ENCODE measurements at places on chromosomes 4 and X.

- peak; percentile 49 for DNase-seq
Measured at GRCh38 chr4:51885363-51885762, 42.4 kb downstream of the DCUN1D4 start.

DNA sequence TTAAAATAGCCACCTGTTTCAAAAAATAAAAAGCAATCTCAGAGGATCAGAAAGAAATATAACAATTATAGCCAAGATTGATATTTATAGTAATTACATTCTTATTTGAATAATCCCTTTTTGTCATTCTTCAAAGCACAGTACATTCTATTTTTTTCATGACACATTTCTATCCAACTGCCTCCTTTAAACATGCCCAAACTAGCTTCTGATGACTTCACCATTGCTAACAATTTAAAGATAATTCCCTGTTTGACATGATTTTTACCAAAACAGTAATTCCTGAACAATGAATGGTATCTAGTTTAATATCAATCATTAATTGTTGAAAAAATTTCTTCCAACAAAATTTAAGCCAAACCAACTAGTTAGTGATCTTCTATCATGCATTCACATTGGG is 172.4 kb downstream of the SNCA start:
- DNase-seq, result no peak

GRCh38 chr4:14787894-14788293 is 214.4 kb upstream of the CPEB2 start:
- DNase-seq, result peak; percentile 58

DNA sequence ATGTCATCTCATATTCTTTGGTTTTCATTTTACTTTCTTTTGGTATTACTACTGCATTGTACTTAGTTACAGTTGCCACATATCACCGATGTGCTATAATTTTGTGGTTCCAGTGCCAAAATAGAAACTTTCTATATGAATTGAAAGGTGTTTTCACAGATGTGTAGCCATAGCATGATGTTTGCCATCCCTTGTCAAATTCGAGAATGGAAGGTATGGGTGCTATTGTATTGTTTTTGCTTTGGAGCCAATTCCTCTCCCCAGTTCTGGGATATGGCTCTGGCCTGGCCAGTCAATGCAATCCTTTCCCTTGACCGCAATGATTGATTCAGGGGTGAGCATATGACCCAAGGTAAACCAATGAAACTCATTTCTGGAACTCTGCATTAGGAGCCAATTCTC is 86.2 kb upstream of the RPS6KA3 start:
- no peak for DNase-seq

- no peak for DNase-seq
Measured at GRCh38 chrX:21305799-21306336, 68.3 kb upstream of the CNKSR2 start.

DNA sequence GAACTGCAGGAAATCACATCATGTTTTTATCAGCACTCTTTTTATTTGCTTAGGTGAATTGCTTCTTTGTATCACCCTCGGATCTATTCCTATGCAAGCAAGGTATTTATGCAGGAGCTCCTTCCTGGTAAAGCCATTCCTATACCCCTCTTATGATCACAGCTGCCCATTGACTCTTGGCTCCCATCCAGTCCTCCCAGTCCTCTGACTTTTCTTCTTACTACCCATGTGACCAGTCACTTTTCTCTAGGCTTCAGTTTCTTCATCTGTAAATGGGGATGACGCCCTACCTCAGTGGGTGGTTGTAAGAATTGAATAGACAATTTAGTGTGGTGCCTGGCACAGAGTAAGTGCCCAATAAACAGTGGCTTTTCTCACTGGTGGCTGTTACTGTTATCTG is 144.9 kb downstream of the FHIP1A start:
- DNase-seq, result no peak

DNA sequence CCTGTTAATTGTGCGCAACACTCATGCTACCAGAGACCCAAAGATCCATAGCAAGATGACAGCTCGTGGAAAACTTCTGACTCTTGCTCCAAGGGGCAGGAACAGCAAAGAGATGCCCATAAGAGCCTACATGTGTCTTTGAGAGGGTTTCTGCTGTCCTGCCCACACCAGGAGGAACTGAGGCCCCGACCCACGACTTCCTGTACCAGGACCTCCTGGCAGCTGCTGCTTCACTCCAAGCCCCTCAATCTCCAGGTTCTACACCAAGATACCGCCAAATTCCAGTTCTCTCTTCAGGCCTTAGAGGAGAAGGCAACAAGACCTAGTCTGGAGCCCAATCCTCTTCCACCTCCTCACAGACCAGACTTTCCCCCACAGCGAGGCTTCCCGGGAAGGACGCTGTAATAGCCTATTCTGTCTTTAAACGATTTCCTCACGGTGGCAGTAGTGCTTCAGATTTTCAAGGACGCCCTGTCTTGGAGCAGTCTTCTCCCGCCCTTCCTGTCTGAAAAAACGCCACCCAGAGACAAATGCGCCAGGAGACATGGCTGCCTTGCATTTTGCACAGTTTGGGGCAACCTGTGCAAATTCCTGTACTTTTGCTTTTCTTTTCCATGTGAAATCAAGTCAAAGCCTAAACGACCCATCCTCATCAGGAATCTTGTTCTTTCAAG is 230.2 kb upstream of the STK26 start:
- no peak for DNase-seq

DNA sequence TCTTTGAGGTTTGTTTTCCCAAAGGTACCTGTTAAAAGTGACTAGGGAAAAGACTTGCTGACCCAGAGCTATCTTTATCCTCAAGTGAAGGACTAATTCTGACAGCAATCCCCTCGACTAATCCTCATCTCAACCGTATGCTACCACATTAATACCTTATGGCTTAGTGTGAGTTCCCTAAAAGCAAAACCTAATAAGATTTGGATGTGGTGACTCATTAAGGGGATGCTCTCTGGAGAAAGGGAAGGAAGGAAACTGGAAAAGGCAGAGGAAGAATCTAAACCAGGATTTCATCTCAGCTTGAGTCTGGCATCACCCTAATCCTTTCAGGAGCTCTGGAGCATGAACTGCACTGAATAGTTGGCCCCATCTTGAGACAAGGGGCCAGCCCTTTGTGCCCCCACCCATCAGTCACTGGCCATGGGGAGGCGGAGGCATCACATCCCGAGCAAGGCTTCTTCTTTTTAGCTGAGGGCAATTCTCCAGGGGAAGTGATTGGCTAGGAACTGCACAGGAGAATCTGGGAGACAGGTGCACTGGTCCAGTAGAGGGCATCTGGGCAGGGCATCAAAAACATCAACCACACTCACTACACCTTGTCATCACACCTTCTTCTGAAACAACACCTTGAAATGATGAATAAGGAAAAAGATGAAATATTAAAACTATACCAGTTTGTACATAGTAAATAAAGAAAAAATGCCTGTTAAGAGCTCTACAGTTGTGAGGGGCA is 6.9 kb upstream of the BBS7 start:
- no peak for DNase-seq

GRCh38 chr4:6854098-6854744 is 55.4 kb upstream of the TBC1D14 start:
- no peak for DNase-seq

- no peak for DNase-seq
Measured at GRCh38 chr4:74456849-74457395, 12.0 kb downstream of the AREG start.

- DNase-seq, result no peak
Measured at GRCh38 chr4:146256328-146256727, 42.0 kb downstream of the REELD1 start.

DNA sequence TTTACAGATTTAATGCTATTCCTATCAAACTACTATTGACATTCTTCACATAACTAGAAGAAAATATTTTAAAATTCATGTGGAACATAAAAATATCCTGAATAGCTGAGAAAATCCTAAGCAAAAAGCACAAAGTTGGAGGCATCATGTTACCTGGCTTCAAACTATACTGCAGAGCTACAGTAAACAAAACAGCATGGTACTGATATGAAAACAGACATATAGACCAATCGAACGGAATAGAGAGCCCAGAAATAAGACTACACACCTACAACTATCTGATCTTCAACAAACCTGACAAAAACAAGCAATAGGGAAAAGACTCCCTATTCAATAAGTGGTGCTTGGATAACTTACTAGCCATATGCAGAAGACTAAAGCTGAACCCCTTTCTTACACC is 273.4 kb upstream of the GRIA3 start:
- no peak for DNase-seq

GRCh38 chrX:107484002-107484726 is 34.7 kb downstream of the FRMPD3 start:
- DNase-seq, result peak; percentile 80

- no peak for DNase-seq
Measured at GRCh38 chrX:152819732-152820131, 10.8 kb downstream of the CETN2 start.

GRCh38 chr4:78644744-78645330 is 93.3 kb downstream of the ANXA3 start:
- DNase-seq, result peak; percentile 59

GRCh38 chr4:172011196-172011595 is 198.0 kb downstream of the GALNTL6 start:
- no peak for DNase-seq

DNA sequence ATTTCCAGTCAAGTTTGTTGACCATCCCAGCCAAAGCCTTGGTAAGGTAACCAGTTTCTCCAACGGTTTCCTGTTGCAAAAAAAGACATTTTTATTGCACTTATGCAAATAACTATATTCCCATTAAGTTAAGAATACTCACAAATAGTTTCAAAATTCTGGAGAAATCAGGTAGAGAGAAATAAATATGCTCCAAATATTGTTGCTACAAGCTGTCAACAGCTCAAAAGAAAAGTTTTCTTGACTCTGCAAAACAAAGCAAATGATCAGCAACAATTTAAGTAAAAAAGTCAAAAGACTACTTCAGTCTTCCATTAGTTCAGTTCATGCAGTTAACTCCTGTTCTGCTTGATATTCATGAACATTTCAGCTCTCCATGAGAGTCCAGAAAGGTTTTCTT is 49.0 kb upstream of the UGT8 start:
- no peak for DNase-seq

DNA sequence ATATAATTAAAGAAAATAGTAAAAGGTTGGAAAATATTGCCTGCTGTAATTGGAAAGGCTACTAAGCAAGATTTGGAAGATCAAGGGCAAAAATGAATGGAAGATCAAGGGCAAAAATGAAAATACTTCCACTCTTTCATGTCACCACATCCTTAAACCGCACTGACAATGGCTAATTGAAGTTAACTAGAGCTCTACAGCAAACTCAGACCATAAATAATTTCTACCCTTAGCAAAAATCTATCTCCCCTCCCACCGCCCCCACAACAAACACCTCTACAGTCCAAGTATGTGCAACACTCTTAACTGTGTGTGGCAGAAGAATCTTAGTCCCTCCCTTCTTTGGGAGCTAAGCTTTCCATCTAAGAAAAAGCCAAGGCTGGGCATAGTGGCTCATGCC is 27.1 kb downstream of the ATP11C start:
- no peak for DNase-seq

GRCh38 chrX:153953342-153953830 is 8.9 kb upstream of the RENBP start:
- peak; percentile 74 for DNase-seq

- DNase-seq, result peak; percentile 70
Measured at GRCh38 chr4:39469429-39470077, 10.7 kb downstream of the LIAS start.

- DNase-seq, result no peak
Measured at GRCh38 chrX:129634541-129634940, 20.2 kb downstream of the APLN start.

DNA sequence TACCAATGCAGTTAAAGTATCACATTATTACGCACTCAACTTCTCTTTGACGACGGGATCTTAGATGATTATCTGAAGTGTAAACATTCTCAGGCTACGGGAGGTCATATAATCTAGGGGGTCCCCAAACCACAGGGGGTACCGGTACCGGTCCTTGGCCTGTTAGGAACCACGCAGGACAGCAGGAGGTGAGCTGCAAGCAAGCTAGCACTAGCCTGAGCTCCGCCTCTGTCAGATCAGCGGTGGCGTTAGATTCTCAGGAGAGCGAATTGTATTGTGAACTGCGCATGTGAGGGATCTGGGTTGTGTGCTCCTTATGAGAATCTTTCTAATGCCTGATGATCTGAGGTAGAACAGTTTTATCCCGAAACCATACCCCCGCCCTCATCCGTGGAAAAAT is 20.6 kb upstream of the PRR27 start:
- no peak for DNase-seq

GRCh38 chr4:24551492-24552289 is 32.7 kb downstream of the DHX15 start:
- DNase-seq, result no peak

GRCh38 chr4:149521611-149522425 is 293.8 kb downstream of the IQCM start:
- DNase-seq, result no peak

GRCh38 chrX:152937236-152937635 is 39.4 kb downstream of the ZNF185 start:
- DNase-seq, result no peak

DNA sequence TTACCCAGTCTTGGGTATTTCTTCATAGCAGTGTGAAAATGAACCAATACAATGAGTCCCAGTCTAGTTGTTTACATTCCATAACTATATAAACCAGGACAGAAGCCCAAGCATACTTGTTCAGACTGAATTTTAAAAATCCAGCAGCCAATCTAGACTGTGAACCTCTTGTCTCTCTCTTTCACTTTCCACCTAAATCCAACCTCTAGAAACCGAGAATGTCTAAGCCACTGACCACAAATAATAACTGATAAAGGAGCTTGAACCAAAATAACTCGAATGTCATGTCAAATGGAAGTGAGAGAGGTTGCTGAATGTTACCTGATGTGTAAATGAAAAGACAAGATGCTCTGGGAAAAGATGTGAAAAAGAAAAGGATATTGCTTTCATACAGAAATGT is 544.7 kb downstream of the NLGN4X start:
- no peak for DNase-seq

- DNase-seq, result no peak
Measured at GRCh38 chrX:154018518-154019060, 1.1 kb downstream of the IRAK1 start.

DNA sequence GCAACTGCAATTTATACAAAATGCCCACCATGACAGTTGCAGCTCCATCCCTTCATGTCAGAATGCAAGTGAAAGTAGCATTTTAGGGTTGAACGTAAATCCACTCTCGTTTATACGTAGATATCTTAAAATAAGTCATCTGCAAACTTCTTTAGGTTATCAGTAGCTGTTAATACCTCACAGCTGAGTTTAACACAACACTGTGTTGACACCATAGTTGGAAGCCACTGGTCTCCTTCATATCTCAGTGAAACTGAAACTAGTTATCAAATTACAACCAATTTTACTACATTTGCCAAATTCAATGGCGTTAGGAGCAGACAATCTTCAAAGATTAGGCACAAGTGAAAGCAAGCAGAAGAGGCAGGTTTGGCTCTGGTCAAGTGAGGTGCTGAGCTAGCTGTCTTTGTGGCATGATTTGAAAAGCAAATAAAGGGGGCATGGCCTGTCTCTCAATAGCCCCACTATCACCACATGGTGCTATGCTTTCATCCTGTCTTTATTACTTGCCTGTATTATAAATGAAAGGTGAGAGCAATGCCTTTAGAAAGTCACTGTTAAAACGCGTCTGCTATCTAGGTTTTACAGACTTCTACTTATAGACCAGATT is 12.3 kb downstream of the PPP3CA start:
- no peak for DNase-seq

- no peak for DNase-seq
Measured at GRCh38 chr4:80069108-80069836, 3.8 kb downstream of the ANTXR2 start.

GRCh38 chrX:101203761-101204351 is 15.7 kb upstream of the DRP2 start:
- DNase-seq, result no peak

Measured in H9 (cell line).